Activated T-cell treated with anti-CD3 and anti-CD28 coated beads for 24 hours (primary cell): ENCODE measurements at places on chromosomes 6 and 20.

GRCh38 chr6:113095841-113096240 lies 748.7 kb downstream of the RFPL4B start:
- DNase-seq = no peak

DNA sequence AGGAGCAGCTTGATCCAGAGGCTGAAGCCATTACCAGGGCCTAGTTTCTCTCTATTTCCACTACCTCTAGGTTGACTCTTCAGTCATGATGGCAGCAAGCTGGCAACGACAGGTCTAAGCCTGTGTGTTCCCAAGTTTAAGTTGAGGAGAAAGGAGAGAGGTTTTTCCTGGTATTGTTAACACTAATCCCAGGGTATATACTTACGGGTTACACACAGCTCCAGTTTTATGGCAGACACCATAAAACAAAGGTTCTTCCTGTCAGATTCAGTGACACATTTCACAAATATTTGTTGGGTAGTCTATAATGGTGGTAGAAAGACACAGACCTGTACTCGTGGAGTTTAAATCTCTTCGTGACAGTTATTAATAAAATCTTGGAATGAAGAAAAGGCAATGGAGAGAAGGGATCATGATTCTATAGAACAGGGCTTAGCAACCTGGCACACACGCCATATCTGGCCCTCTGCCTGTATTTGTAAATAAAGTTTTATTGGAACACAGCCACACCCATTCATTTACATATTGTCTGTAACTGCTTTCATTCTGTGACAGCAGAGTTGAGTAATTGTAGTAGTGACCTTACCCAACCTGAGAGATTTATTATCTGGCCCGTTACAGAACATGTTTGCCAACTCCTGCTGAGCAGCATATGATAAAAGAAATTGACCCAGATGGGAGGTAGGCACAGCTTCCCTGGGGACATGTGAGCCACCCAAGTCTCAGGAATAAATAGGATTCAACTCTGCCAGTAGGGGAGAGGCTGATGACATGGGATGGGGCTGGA lies 323.3 kb downstream of the CDH4 start:
- no peak for DNase-seq

DNA sequence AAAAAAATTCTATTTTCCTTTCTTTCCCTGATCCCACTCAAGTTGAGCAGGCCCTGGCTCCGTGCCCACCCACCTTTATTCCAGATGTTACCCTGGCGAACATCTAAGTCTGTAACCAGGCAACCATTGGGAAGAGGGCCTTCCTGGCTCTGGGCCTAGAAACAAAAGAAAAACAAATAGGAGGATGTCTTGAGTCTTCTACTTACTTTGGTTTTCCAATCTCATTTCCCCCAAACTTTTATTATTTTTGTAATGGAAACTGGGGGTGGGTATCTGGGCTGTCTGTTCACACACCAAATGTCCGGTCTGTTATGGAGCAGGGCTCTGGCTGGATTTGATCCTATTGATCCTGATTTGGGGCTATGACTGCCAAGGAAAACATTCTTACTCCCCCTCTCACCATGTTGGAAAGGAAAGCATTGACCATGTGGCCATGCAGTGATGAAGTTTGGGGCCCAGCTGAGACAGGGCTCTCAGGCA lies 744.1 kb downstream of the DHX35 start:
- DNase-seq = no peak

GRCh38 chr6:124495665-124496190 lies 466.5 kb upstream of the RNF217 start:
- no peak for DNase-seq

GRCh38 chr6:26404546-26404945 lies 2.5 kb downstream of the BTN3A1 start:
- DNase-seq = no peak

- DNase-seq = no peak
Observed at GRCh38 chr20:11976966-11977365, 59.3 kb downstream of the BTBD3 start.

GRCh38 chr6:89216411-89216810 lies 747 bp downstream of the GABRR1 start:
- no peak for DNase-seq

DNA sequence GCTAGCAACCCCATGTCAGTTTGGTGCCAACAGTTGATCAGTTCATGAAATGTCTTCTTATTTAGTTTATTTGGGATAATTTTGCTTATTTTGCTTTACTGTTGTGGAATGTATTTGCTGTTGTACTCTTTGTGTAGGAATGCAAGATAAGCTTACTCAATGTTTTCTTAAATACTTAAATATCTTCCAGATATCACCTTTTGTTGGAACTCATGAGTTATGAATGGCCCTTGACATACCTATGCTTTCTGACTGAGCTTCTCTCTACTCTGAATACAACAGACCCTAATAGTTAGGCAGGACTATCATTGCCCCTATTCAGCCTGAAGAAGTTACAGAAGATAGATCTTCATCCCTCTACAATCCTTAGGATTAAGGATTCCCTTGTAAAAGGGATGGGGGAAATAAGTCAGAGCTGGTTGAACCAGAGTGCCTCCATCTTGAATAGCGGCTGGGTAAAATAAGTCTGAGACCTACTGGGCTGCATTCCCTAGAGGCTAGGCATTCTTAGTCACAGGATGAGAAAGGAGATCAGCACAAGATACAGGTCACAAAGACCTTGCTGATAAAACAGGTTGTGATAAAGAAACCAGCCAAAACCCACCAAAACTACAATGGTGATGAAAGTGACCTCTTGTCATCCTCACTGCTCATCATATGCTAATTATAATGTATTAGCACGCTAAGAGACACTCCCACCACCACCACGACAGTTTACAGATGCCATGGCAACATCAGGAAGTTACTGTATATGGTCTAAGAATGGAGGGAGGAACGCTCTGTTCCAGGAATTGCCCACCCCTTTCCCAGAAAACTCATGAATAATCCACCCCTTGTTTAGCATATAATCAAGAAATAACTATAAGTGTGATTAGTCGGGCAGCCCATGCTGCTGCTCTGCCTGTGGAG lies 196.9 kb downstream of the AKAP7 start:
- DNase-seq = no peak

- no peak for DNase-seq
Observed at GRCh38 chr20:63544958-63545516, 2.5 kb downstream of the SRMS start.

GRCh38 chr20:57849521-57850215 lies 139.9 kb upstream of the PMEPA1 start:
- no peak for DNase-seq

- no peak for DNase-seq
Observed at GRCh38 chr6:28206928-28207509, 18.1 kb upstream of the ZSCAN9 start.

- DNase-seq = peak; percentile 56
Observed at GRCh38 chr20:47493175-47493962, 8.3 kb upstream of the NCOA3 start.

GRCh38 chr6:144555066-144555465 lies 269.9 kb downstream of the UTRN start:
- DNase-seq = no peak

DNA sequence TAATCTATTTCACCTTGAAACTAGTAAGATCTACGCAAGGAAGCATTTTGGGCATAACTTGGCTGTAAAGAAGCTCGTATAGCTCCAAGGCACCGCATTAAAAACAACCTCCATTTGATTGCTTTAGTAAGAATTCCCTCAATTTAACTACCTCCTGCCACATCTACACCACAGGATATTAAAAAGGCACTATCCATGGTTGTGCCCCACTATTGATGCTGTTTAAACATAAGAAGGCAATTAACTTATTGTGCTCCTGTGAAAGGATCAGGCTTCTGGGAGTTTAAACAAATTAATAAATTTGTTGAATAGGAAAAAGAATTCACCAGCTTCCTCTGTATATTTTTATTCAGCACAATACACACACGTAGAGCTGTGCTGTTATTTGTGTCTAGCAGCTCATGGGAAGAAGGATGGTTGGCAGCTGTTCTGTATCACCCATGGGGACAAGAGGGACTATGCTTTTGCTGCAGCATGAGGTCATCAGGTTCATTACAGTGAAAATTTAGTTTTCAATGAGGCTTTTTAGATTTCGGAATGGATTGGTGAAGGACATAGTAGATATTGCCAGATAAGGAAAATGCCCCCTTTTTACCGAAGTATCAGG lies 513.3 kb downstream of the HAO1 start:
- DNase-seq = no peak

GRCh38 chr6:88165844-88166492 lies at the start of gene CNR1:
CNR1 (minus strand) TSS chr6:88166347; CDS start chr6:88145274, 21,073 bp downstream.
- DNase-seq = no peak

DNA sequence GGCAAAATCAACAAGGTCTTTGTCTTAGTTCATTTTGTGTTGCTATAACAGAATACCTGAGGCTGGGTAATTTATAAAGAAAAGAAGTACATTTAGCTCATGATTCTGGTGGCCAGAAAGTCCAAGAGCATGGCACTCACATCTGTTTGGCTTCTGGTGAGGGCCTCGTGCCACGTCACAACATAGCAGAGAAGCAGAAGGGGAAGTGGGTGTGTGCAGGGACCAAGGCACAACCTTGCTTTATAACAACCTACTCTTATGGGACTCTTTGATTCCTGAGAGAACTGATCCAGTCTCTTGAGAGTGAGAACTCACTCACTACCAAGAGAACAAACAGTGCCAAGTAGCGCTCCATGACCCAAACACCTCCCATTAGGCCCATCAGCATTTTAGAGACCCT lies 25.4 kb downstream of the GABRR2 start:
- DNase-seq = no peak

GRCh38 chr6:18436341-18436740 lies 49.2 kb downstream of the RNF144B start:
- no peak for DNase-seq

DNA sequence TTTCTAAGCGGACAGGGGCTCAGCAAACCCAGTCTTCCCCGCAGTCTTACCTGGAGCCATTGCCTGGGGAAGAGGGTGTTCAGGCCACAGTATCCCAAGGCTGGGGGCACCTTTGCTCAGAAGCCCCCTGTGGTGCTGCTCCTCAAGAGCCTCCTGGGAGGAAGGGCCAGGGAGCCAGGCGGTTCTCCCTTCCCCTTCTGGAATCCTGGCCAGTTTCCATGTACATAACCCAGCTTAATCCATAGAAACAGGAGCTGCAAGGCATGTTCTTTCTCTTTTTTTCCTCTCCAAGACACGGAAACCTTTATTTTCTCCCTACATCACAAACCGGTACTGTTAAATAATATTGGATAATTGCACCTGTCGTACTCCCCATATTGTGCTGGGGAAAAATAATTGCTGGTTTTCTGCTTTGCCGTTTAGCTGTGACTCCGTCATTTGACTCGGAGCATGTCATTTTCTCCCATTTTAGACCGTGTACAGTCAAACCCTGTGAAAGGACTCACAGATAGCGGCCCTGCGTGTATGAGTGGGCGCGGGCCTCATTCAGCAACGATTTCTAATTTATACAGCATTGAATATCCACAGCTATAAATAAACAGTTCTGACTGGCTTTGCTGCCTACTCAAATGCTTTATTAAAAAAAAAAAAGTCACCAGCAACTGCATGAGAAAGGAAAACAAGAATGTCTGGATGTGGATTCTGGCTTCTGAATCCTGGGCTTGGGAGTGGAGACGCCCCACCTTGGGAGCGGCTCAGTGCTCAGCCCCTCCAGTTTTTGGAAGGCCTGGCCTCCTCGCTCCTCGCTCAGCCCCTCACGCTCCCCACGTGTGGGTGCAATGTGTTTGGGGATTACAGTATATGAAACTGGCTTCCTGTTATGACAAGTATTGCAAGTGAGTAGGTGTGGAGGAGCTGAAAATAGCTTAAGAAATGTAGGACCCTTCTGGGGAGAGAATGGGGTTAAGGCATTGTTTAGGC lies 67.3 kb downstream of the ADTRP start:
- DNase-seq = peak; percentile 72

DNA sequence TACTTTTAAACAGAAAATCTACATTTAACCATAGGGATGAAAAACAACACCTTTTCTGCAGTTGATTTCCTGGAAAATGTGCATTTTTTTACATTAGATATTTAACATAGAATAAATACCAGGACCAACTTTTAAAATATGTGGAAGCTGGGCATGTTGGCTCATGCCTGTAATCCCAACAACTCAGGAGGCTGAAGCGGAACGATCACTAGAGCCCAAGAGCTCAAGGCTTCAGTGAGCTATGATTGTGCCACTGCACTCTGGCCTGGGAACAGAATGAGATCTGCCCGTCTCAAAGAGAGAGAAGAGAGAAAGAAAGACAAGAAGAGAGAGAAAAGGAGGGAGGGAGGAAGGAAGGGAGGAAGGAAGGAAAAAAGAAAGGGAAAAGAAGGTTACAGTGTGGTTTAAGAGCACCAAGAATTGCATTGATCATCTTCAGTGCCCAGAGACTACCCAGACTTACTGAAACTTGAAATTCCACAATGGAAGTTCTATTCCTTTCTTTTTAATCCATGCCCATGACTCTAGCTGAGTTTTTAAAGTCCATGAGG lies 189.4 kb upstream of the ARID1B start:
- DNase-seq = no peak

- no peak for DNase-seq
Observed at GRCh38 chr20:31811198-31811597, 8.0 kb upstream of the MYLK2 start.

DNA sequence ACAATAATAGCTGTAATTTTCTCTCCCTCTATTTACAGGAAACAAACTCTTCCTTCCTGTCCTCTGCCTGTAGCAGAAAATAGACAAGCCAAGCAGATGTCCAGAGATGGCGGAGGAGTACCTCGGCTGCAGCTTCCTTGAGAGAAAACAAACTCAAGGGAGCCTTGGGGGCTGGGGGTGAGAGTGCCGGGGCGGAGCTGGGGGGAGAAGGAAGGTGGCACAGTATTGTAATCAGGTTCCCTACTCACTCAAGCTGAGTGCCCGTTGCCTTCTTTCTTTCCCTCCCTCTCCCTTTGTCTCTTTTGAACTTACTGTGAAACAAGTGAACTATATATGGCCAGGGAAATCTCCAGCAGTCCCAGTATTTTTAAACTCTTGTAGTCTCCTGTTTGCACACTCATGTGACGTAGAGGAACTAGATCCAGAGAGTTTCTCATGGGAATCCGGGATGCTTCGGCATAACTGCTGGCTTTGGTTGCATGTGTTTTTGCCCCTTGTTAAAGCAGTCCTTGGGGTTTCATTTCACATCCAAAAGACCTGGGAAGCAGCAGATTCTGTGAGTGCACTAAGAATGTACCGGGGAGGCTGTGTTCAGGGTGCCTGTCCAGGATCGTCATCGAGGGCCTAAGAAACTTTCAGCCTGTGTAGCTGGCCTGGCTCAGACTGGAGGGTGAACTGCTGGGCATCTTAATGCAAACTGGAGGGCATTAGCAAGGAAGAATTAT lies 44.6 kb upstream of the HDDC2 start:
- no peak for DNase-seq
